Effector memory CD8-positive, alpha-beta T cell (primary cell): ENCODE measurements at places on chromosomes 2 and 18.

- no peak for DNase-seq
These were observed 317.0 kb downstream of the CYP26B1 start for GRCh38 chr2:71830497-71831192.

- DNase-seq, result no peak
These were observed 144.2 kb downstream of the TCF4 start for GRCh38 chr18:55443776-55444175.

GRCh38 chr2:183229386-183229785 is 105.1 kb downstream of the NUP35 start:
- no peak for DNase-seq

GRCh38 chr2:54632733-54633692 is 90.4 kb upstream of the EML6 start:
- DNase-seq, result no peak

DNA sequence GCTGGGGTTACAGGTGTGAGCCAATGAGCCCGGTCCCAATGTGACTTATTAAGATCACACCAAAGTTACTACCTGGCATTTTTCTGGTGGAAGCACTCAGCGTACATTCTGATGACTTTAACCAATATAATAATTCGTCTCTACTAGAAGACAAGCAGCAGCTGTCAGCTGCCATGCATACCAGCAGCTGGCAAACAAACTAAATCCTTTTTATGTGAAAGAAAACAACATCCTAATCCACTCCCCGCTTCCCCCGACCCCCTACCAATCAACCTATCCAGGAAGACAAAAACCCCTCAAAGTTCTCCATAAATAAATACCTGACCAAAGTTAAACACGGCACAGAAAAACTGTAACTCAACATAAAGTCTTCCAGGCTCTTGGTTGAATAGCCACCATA is 42.1 kb downstream of the GPR155 start:
- no peak for DNase-seq

DNA sequence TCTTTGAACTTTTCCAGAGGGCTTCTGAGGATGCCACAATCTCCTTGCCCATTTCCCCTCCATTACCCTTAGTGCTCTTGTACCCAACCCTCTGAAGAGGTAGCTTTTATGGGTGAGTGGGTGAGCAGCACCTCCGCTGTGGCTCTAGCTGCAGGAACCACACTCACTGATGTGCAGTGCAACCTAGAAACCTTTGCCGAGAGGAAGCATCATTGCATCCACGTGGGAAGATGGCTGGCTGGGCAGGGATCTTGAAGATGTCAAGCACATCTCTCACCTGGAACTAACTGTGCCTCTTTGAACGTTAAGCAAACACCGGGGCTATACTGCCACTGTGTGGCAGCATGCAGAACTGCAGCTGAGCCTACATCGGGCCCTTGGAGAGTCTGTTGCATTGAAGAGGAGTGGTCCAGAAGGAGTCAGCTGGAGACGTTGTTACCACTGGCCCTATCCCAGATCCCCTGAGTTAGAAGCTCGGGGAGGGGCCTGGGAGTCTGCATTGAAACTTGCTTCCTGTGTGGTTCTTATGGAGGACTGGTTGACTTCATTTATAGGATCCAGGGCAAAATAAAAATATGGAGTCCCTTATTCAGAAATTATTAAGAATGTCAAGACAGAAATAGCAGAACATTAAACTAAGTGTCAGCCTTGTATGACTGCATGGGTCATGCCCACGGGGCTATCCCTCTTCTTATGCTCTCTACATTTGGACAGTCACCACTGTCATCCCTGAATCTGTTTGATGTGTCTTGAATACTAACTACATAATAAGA is 28.7 kb downstream of the IGFBP5 start:
- DNase-seq, result peak; percentile 64

- DNase-seq, result no peak
These were observed 294.9 kb downstream of the NAPG start for GRCh38 chr18:10820681-10821080.

DNA sequence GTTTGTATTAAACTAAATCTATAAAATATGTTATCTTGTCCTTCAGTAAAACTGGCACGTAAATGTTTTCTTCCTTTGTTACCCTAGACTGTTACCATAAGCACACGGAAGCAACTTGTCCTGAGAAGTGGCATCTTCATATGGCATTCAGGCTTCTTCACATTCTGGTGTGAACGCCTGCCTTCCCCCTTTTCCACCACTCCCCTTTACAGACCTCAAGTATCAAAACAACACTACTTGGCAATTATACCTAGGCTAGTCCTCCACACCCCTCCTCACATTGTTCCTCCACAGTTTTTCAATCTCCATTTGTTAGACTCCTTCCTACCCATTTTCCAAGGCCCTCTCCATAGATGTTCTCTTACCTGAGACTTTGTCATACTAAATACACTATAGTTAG is 2.9 kb downstream of the MEX3C start:
- no peak for DNase-seq

DNA sequence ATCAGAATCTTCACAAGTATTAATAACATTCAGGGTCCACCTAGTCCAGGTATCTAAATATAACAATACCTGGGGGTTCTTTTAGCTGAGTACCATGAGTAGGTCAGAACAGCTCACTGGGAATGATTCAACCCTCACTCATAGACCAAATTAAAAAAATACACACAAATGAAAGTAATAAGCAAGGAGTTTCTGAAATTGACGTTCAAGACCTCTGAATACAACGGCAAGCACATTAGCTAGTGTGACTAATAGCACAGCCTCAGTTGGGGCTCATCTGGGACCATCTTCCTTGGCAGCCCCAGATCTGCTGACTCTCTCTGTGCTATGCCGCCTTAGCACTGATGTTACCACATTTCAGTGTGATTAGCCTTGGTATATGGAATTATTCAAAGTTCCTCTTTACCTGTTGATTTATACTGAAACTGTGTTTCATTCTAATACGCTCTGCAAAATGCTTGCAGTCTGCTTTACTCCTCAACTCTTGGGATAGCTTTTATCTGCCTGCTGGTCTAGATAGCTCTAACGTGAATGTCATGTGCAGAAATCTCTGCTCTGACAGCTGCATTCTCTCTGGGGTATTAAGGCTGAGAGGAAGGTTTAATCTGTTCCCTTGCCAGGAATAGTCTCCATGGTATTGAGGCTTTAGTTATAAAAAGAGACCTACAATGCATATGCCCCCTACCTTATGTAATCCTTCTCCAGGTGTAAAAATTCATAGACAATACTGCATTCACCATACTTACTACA is 153.3 kb downstream of the METTL4 start:
- no peak for DNase-seq

DNA sequence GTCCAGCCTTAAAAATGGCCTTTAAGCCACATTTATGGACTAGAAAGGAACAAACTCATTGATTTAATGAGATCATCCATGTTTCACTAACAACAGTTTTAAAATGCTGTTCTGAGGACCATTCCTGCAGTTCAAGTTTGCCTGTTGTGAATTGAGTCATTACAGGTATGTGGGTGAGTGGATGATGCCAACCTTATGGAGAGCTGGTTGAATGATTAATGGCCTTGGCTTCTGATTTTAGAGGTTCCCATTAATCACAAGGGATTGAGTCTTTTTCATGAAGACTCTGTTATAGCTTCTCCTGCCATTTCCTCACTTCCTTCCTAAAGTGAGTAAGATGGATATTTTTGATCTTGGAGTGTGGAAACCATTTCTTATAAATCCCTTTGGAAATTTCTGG is 459.8 kb upstream of the SLC14A2 start:
- no peak for DNase-seq

DNA sequence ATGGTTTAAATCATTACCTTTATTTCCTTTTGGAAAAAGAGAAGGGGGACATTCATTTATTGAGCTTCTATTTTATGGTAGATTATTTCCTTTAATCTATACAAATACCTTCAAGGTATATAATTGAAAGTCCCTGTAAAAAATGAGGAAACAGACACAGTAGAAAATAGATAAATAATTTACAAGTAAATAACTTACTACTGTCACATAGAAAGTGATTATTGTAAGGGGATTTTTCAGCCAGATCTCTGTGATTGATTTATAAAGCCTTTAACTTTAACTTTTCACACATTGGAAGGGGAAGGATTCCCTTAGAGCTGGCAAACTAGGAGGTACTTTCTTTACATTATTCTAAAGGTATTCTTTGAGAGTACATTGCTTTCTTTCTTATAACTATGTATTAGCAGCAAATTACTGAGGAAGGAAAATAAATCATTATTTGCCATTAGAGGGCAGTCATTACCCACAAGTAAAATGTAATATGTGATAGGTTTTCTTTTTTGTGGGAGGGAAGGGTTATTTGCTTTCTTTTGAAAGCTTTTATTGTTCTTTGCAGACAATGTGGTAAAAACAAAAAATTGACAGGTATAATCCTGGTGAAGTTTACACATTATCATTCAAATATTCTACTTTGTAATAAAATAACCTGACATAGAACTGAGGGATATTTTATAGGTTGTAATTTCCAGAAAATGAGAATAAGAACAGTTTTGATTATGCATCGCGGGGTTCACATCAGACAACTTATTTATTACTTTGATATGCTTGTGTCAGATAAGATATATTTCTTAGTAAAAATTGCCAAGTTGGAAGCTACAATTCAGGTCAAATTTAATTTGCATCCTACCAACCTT is 24.8 kb upstream of the RPE start:
- no peak for DNase-seq

- no peak for DNase-seq
These were observed 2.4 kb downstream of the GPR45 start for GRCh38 chr2:105243961-105244360.

DNA sequence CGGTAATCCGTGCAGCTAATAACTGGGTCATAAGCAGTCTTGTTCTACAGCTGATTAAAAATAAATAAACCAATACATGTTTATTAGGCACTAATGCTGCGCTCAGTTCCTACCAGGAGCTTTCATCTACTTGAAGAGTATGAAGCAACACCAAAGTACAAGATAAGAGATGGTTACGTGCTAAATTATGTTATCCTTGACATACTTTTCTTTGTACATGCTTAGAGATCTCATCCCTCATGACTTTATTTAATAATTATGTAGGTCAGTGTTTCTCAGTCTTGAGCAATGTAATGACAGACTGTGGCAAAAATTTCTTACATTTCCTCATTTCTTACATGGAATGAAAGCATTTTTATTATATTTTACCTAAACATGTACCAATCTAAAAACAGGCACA is 54.6 kb upstream of the COBLL1 start:
- DNase-seq, result no peak

DNA sequence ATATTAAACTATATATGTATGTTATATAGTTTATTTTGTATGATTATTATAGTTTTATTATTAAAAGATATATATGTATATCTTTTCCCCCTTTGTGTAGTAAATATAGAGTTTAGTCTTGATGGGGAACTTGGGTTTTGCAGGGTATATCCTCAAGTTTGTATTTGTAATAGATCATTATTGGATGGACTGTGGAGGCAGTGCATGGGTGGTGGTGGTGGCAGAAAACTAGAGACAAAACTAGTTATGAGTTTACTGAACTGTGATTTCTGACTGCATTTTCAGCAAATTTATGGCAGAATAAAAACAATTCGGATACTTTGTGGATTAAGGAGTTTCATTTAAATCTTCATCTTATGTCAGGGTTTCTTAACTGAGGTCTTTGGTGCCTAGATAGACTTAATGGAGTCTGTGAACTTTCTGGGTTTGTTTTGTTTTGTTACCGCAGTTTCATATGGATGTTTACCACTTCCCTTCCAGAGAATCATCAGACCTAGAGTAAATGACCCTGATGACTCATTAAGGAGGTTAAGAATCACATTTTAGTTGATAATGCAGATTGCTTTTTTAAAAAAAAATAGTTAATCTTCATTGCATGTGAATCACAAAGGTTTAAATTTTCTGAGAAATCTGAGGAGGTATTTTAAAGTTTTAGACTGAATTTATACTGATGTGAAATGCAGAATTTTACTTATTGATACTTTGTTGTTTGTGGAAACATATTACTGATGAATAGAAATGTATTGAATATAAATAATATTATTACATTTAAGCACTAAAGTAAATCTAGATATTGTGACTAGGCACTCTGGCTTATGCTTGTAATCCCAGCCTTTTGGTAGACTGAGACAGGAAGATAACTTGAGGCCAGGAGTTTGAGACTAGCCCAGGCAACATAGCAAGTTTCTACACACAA is 14.5 kb downstream of the EPC2 start:
- DNase-seq, result no peak

GRCh38 chr2:197851451-197851850 is 47.1 kb downstream of the PLCL1 start:
- no peak for DNase-seq

GRCh38 chr2:150472511-150472899 is 15.0 kb downstream of the RND3 start:
- no peak for DNase-seq

DNA sequence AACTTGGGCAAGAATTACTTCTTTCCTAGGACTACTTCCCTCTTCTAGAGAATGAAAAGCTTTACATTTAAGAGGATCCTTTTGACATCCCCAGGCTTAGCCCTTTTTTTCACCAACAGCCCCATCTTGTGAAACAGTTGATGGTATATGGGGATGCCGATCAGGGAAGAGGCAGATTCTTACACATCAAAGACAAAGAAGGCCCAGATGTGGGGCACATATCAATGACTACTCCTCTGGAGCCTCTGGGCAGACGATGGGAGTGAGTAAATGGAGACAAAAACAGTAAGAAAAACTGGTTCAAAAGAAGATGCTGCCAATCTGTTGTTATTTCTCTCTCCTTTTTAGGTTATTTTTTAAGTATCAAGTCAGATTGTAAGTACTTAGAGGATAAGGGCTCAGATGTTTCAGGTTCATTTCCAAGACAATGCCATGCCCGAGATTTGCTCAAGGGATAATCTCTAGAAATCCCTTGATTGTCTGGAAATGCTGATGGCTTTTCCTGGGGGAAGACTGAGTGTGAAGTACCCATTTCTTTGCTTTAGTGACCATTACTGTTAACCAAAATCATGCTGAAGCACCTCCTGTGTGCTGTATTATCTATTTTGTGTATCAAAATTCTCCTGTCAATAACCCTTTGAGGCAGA is 117.5 kb downstream of the EPHA4 start:
- no peak for DNase-seq

GRCh38 chr2:53640466-53640865 is 127.1 kb upstream of the CHAC2 start:
- DNase-seq, result no peak

GRCh38 chr2:214695789-214696188 is 113.7 kb downstream of the BARD1 start:
- no peak for DNase-seq

DNA sequence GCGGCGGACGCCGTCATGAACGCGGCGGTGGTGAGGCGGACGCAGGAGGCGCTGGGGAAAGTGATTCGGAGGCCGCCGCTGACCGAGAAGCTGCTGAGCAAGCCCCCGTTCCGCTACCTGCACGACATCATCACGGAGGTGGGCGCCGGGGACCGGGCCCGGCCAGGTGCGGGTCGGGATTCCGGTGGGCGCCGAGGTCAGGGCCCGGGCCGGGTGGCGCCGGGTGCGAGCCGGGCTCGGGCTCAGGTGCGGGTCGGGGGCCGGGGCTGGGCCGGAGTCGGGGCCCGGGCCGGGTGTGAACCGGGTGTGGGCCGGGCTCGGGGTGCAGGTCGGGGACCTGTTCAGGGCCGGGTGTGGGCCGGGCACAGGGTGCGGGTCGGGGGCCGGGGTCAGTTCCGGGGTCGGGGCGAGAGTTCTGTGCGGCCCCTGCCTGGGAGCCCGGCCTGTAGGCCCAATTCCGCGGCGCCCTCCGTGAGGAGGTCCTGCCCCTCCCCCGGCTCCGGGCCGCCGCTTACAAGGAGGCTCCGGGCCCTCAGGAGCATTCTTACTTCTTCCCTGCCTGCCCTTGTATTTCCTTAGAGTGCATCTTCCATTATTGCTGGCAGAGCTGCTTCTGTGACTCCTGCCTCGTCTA is 447 bp downstream of the TRAF3IP1 start:
- DNase-seq, result no peak

GRCh38 chr2:198062826-198063225 is 258.4 kb downstream of the PLCL1 start:
- DNase-seq, result no peak

- DNase-seq, result no peak
These were observed 94.2 kb upstream of the DLX2 start for GRCh38 chr2:172196768-172197431.
